NCI-H2029 (cell line): ENCODE measurements at places on chromosomes 2 and 18.

- no peak for DNase-seq
These were observed 282.3 kb downstream of the SOX11 start for GRCh38 chr2:5974477-5974876.

DNA sequence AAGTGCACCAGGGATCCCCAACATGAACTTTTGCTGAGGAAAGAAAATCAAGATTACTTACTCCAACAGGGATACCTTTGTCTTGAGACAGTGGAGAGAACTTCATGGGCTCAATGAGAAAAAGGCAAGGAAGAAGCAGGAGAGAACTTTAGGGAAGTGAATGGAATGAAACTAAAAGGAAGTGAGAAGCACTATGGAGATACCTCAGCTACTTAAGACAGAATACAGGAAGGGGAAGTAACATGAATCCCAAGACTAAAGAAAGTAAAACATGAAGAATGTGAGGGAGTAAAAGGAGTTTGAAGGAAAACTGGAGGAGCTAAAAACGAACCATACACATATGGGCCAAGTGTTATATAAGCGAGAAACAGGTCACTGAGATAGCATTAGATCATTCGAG, 32.4 kb upstream of the ACTR3 start:
- no peak for DNase-seq

DNA sequence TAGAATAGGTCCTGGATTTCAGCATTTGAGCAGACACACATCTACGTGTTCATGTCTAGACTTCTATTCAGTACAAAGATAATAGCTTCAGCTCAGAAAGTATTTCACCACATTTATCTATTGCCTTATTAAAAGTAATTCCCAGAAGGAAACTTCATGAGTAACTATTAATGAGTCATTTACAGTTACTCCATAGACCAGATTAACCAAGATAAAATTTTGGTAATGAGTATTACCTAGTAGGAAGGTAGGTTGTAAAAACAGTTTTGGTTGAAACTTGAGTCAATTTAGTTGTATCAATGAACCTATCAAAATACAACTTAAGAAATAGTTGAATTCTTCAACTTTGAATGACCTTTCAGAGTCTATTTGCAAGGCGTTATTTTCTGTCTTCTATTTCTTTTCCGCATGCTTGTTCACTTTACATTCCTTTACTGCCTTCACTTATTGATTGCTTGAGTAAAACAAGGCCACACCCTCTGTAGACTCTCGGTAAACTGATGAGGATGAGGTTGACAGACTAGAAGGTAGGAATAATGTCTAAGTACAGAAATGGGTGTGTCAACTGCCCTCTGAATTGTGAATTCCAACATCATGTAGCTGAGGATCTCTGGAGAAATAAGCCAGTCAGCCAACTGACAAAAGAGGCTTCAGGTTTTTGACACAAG, 1165.6 kb upstream of the ZEB2 start:
- DNase-seq, result no peak

DNA sequence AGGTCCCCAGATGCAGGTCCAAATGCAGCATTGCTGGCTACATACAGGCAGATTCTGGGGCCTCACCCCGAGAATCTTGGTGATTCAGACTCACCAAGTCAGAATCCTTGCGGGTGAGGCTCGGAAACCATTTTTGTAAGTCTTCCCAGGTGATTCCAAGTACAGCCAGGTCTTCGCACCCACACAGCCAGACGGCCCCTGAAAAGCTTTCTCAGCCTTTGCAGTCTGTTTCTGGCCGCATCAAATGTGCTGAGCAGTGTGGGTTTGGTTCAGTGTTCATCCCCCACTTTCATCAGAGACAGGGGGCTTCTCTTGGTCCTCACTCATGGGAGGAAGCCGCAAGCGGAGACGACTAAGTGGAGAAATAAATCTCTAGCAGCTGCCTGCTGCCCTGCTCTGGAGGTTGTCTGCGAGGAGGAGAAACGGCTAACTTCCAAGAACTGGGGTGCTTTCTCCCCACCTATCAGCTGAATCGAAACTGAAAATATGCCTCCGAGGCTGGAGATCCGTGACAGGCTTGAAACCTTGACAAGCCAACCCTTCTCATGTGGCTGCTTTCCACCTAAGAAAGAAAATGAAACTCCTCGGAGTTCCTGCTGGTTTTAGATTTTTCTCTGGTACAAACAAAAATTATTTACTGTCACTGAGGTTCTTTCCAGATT, 8.9 kb upstream of the TMEM185B start:
- no peak for DNase-seq

DNA sequence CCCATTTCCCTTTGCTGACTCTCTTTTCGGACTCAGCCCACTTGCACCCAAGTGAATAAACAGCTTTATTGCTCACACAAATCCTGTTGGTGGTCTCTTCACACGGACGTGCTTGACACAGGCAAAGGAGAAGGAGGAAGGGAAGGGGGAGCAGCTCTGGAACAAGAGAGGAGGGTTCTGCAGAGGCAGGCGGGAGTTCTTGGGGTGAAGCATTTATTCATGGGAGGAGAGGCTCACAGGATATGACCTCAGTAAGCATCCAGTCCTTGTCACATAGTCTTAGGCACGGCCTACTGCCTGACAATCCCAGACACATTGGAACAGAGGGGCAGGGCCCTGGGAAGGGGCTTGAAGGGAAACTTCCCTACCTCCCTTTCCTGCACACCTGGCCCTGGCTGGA, 171.7 kb upstream of the HS6ST1 start:
- no peak for DNase-seq

DNA sequence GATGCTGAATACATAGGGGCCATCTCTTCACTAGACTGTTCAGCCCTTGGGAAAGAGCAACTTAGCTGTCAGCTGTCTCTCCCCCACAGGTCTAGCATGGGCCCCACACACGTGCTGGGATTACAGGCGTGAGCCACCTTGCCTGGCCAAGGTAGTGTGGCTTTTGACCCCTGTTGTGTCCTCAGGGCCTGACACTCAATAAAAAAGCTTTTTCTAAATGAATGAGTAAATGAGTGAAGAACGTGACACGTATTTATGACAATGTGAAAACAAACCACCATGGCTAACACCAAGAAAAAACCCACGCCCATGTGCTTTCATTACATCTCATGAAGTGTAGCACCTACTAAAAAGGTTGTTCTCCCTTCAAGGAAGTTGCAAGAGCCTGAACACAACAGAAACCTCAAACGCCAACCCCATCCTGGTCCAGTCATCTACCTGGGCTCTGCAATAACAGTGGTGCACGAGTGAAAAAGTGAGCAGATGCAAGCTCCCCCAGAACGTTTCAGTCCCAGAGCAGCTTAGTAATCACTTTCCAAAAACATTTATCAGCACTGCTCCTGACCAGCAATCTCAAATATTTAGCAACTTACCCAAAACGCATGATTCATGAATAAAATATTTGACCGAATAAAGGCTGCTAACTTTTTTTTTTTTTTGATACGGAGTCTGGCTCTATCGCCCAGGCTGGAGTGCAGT, 3.4 kb downstream of the WDFY1 start:
- no peak for DNase-seq

- DNase-seq, result no peak
These were observed 1.6 kb upstream of the KDSR start for GRCh38 chr18:63368611-63369010.

DNA sequence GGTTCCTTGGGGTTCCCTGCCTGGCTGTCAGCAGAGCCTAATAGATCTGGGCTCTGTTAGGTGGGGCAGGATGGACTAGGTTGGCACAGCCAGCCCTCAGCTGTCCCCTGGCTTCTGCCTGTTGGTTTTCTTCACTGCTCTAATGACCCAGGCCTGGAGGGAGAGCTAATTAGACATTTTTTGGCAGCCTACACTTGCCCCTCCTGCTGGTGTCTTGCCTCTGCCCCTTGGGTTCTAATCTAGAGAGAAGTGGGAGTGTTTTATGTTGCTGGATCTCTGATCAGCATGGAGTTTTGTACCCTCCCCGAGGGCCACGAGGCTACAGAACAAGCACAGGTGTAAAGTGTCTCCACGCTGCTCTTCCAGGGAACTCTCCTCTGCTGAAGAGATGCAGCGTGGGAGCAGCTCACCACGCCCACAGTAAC, 199.4 kb upstream of the RASGRP3 start:
- DNase-seq, result no peak

GRCh38 chr2:727071-727470, 49.9 kb upstream of the TMEM18 start:
- no peak for DNase-seq

DNA sequence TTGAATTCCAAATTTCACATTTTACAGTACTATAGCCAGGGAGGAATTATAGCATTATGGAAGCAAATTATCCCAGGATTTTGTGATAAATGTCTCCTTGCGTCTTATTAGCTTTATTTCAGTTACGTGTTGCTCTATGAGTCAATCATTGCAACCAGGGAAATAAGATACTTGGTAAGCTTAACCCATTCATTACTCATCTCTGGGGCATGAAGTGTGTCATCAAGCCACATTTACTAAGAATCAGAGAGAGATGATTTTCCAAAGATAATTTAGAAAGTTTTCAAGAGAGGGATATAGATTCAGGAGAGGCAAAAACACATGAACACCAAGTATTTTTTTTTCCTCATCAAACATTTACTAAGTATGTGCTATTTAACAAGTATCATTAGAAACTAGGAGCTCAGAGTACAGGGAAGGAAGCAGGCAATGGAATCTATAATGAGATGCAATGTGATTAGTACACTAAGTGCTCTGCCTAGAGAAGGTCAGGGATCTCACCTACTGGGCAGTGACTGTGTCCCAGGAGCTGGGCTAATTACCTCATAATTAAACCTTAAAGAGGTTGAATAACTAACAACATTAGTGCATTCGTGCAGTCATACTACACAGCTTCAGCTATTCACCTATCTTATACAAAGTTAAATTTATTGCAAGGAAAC, 217.8 kb upstream of the NXPH2 start:
- no peak for DNase-seq

DNA sequence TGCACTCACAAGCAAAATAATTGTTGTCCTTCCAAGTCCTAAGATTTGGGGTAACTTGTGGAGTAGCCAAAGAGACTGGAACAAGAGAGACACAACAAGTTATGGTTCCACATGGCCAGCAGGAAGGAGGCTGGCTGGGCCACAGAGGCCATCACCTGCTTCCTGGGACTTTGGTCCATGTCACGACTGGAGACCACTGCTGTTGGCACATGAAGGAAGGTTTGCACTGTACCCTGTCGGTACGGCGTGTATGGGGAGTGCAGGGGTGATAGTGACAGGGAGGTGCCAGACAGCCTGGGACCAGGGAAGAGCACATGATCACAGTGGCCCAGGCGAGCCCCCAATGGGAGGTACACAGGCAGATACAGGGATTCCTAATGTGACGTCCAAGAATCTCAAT, 15.5 kb downstream of the SLC66A2 start:
- no peak for DNase-seq

- peak; percentile 6 for DNase-seq
These were observed 152.3 kb downstream of the MEIS1 start for GRCh38 chr2:66587216-66587615.

GRCh38 chr18:63131106-63131958, 188.2 kb downstream of the BCL2 start:
- no peak for DNase-seq

DNA sequence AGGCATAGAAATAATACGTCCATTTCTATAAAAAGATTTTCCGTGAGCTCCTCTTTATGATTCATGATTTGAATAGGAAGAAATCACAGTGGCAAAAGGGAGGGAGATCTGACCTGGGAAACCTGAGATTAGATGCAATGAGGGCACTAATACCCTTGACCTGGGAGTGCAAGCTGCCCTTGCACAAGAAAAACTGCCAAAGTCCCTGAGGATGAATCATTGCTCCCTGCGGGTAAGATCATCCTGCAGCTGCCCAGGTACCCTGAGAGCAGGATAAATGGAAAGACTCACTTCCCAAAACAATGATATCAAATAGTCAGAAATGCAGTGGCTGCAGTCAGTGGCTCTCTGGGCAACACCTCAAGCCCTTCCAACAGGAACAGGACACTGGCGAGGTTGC, 11.6 kb downstream of the FHL2 start:
- no peak for DNase-seq

DNA sequence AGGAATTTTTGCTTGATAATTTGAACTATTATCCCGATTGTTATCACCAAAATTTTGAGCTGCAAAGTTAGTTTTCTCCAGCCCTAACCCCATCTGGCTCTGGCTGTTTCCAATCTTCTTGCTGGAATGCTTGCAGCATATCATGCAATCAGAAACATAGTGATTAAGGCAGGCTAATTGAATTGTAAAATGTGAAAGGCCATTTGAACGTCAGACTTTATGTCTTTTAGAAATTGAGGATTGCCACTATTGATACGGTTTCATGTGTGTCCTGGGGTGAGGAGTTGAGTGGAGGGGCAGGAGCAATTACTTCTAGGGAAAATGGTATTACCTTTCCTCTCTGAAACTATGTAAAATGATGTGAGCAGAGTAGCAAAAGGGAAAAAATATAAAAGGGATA, 1674.5 kb upstream of the LRRTM1 start:
- DNase-seq, result no peak

- no peak for DNase-seq
These were observed 117.2 kb upstream of the CDH20 start for GRCh38 chr18:61216051-61216450.

DNA sequence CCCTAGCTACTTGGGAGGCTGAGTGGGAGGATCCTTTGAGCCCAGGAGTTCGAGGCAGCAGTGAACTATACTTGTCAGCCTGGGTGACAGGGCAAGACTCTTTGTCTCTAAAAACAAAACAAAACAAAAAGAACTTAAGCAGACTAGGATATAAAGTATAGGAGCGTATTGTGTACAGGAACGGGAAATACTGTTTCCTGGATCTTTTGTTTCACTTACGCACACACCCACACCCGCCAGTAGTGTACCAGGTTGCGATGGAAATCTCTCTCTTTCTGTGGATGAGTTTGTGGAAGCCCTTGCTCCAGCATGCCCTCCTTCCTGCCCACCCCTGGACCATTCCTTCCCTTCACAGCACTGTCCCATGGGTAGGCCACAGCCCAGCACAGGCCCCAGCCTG, 136.3 kb downstream of the RPIA start:
- no peak for DNase-seq
